GM04503 (cell line): ENCODE measurements at places on chromosomes 16 and 17.

GRCh38 chr16:70157477-70158260 lies 15.9 kb upstream of the CLEC18C start:
- no peak for DNase-seq

GRCh38 chr16:24771132-24771778 lies 41.8 kb downstream of the TNRC6A start:
- DNase-seq: no peak

- no peak for DNase-seq
These were observed 20.5 kb downstream of the LASP1 start for GRCh38 chr17:38890410-38890746.

DNA sequence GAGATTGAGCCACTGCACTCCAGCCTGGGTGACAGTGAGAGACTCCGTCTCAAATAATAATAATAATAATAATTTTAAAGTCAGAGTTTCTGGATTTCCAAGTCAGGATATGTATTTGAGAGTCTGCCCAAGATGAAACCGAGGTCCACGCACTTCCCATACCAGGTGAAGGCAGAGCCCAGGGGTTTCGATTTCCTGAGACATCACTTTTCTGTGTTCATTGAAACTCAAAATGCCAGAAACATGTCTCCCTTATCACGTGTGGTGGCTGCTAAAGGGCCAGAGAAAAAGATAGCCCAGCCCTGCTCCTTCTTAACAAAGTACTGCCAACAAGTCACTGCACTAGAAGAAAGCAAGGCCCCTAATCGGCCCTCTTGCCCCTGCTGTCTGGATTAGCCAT lies 9.8 kb upstream of the RNF157 start:
- no peak for DNase-seq
